ENCODE measurements at places on chromosomes 7 and 10.

DNA sequence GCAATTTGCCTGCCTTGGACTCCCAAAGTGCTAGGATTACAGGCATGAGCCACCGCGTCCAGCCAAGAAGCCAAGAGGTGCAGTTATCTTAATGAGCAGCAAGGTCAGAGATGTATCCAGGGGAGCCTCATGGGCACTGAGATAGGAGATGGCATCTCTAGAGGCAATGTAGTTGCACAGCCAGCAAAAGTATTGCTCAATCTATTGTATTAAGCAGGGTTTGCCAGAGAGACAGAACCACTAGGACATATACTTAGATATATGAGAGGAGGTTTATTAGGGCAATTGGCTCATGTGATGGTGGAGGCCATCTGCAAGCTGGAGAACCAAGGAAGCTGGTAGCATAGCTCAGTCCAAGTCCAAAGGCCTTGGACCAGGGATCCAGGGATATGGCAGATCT, 16.3 kb upstream of the VPS26A start:
- no peak for DNase-seq

GRCh38 chr7:105376908-105377533, 11.7 kb downstream of the SRPK2 start:
- DNase-seq: no peak

- no peak for DNase-seq
These were observed 311.6 kb upstream of the MKI67 start for GRCh38 chr10:128437786-128438345.

GRCh38 chr10:11546581-11546980, 64.9 kb downstream of the USP6NL start:
- DNase-seq: no peak

GRCh38 chr7:92973974-92974373, 137.6 kb upstream of the CDK6 start:
- no peak for DNase-seq

GRCh38 chr10:43945094-43945730, 296.5 kb upstream of the ZNF32 start:
- DNase-seq: no peak

- DNase-seq: no peak
These were observed 114.3 kb upstream of the ZNF438 start for GRCh38 chr10:31145986-31146385.

DNA sequence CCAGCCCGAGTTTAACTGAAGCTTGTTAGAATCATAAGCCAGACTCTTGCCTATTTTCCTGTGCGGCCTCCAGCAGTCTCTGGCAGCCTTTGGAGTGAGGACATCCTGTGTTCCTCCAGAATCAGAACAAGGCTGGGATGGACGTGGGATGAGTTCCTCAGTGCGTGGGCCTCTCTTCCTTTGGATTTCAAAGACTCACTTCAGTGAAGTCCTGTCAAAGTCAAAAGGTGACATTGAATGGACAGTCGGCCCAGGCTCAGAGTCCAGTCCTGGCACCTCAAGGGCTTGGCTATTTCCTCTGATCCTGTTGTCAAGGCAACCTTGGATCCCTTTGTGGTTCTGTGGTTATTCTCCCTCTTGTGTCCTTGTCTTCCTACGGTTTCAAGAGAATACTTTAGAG, 21.4 kb upstream of the SMC3 start:
- DNase-seq: no peak

DNA sequence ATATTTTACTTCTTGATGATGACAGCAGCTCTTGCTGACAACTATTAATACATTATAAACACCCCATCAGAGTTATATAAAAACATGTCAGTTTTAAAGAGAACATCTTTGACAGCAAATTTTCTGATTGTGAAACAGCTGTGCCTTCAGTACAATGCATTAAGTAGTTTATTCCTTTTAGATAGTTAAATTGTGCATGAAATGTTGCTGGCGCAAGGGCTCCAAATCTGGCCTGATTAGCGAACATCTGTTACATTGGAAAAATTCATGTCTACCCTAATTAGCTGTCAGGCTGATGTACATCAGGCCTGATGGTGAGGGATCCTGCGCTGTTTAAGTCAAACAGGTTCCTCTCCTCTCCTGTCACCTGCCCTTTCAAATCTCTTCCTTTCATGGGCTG, 171.9 kb upstream of the SP8 start:
- DNase-seq: no peak

- DNase-seq: no peak
These were observed 8.9 kb upstream of the CDK1 start for GRCh38 chr10:60769406-60769805.

DNA sequence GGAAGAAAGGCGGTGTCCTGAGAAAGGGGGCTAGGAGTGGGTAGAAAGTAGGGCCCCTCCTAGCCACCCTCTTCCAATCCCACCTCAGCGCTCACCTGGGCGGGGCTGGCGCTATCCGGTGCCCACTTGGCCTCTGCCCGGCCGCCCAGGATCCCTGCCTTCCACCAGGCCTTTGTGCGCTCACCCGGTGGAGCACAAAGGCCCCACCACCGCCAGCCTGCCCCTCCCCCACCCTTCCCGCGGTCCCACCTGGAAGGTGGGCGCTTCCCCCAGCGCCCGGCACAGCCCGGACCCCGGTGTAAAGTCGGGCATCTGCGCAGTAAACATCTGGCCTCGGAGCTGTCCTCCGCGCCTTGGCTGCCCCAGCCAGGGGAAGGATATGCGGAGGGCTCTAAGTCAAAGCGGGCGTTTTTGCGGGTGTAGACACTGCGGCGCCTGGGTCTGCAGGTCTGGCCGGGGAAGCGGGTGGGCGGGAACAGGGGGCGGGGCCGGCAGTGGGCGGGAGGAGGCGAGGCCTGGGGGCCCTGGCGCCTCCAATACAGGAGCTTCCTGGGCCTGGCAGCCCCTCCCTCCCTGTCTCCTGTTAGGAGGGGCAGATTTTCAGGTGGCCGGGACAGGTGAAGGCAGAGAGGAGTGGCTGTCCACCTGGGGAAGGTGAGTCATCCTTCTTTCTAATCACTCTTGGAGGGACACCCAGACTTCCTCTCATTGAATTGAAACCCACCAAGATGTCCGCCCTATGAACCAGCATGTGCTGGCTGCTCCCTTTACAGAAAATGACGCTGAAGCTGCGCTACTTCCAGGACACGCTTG, 49.3 kb downstream of the PNLIPRP2 start:
- DNase-seq: no peak

DNA sequence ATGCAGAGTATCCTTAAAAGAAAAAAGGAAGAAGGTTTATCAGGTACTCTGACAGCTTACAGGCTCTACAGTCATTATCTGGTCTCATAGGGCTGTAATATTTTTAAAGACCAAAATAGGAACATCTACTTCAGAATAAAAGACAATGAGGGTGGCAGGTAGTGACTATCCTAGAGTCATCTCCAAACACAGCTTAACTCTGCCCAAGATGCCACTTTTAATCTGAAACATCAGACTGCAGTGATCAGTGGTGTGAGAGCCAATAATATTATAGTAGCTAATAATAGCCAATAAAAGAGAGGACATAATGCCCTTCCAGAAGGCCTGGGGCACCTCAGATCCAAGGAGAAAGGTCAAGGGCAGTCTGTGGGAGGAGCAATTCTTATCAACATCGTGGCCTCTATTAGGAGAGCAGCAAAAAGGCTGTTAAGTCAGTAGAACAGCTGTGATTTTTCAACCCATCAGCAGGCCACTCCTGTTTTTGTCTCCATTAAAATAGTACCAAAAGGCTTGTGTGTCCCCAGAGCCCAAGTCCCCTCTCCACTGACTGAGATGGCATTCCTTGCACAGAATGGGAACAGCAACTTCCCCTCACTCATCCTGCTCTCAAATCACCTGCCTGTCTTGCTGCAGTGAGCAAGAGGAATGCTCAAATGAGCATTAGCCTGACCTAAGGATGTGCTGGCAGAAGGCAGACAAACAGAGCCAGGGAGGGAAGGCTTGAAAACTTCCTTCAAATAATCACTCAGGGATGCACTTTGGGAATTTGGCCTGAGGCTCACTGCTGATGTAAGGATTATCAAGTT, 20.7 kb upstream of the SPOCK2 start:
- no peak for DNase-seq

DNA sequence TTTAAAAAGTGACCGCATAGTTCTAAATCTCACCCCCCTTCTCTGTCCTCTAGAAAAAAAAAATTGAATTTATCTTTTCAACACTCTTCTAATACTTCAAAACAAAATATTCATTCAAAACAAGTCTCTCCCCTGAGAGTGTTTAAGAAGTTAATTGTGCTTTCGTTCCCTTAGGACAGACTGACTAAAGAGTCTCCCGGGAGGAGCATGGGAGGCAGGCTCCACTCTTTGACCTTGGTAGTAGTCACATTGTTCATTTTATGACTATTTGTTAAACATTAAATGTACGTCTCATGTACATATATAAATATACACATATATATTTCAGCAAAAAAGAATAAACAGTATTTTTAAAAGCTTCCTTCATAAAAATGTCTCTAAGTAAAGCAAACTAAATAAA, 35.3 kb upstream of the SPOCK2 start:
- no peak for DNase-seq

All from cortex of kidney (tissue), 1 donor.